NCI-H446 (cell line): ENCODE measurements at places on chromosomes 1 and 21.

GRCh38 chr1:55559161-55559611 lies 344.0 kb upstream of the USP24 start:
- peak; percentile 82 for DNase-seq

DNA sequence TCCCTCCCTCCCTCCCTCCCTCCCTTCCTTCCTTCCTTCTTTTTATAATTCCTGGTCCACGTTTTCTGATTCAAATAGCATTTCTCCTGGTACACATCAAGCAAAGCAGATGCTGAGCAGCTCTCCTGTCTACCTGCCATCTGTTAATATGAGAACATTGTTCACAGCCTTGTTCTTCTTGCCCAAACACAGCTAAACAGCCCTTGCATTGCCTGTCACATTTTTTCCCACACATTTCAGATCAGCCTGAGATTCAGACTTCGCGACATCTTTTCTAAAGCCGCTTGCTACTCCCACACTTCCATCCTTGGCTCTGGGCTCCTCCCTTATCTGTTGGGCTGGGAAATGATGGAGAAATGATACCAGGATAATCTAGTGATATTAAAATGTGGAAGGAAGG lies 200.5 kb downstream of the PCP4 start:
- no peak for DNase-seq

DNA sequence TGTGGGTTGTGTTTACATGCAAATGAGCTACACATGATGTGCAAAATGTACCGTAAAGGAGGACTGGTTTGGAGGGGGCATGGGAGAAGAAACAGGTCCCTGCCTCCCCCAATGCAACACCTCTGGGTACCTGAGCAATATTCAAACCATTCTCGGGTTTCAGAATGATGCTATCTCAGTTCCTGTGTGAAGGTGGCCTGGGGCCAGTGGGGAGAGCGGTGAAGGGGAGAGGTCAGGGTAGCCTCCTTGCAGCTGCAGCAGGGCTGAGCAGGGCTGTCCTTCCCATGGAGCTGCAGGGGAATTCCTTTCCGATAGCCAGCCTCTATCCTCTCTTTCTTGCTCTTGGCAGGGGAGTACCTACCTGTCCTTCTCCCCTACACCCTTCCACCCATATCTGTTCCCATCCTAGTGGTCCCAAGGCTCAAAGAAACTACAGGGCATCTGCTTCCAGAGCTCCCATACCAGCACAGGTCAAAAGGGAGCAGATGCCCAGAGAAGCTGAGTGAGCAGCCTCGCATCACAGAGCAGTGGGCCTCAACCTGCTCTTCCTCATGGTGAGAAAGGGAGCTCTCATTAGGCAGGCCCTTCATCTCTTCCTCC lies 11.9 kb downstream of the MEF2D start:
- no peak for DNase-seq

- DNase-seq = no peak
These were observed at the start of gene MTMR11 for GRCh38 chr1:149936170-149936991. Gene MTMR11, minus strand, starts transcription at chr1:149936879. Its CDS starts 232 bp downstream, at chr1:149936647.

- no peak for DNase-seq
These were observed 1450.1 kb downstream of the KCNT2 start for GRCh38 chr1:195158091-195158490.

DNA sequence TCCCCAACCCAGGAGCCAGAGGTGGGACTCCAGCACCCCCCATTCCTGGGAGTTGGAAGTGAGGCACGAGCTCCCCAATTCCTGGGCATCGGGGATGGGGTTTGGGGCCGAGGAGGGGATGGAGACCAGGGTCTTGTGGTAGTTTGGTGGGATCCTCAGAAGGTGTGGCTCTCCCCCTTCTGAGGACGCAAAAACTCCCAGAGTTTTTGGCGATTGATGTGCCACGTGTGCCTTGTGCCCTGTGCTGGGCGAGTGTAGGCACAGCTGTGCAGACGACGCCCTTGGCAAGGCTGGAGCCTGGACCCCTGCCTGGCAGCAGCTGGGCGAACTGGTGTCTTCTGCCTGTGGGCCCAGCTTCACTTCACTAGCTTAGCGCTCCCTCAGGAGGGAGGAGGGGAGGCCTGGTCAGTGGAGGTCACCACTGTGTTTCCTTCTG lies 2.6 kb downstream of the GUK1 start:
- DNase-seq = no peak

DNA sequence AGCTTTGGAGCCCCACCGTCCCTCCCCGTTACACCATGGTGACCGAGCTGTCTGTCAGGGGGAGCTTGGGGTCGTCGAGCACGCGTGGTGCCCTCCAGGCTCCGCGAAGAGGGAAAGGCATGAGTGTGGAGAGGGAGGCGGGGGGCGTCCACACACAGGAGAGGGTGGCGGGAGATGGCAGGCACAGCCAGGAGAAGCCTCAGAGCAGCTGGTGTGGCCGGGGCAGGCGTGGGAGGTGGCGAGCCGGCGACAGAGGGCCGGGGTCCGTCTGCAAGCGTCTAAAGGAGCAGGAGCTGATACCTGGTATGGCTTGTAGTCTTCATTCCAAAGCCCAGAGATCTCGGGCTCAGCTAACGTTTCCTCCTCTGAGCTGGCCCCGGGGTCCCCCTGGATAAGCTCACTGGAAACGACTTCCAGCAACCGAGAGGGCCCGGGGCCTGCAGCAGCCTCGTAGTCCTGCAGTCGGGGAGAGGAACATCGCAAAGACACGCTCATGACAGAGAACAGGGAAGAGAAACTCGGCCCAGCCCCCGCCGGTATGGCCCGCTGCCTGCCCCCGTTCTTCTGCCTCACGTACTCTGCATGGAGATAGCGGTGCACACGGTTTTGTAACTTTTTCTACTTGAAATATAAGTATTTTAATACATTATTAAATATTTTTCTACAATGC lies 37.4 kb downstream of the CFAP74 start:
- DNase-seq = no peak

GRCh38 chr1:194014014-194014413 lies 827.6 kb upstream of the B3GALT2 start:
- DNase-seq = no peak

DNA sequence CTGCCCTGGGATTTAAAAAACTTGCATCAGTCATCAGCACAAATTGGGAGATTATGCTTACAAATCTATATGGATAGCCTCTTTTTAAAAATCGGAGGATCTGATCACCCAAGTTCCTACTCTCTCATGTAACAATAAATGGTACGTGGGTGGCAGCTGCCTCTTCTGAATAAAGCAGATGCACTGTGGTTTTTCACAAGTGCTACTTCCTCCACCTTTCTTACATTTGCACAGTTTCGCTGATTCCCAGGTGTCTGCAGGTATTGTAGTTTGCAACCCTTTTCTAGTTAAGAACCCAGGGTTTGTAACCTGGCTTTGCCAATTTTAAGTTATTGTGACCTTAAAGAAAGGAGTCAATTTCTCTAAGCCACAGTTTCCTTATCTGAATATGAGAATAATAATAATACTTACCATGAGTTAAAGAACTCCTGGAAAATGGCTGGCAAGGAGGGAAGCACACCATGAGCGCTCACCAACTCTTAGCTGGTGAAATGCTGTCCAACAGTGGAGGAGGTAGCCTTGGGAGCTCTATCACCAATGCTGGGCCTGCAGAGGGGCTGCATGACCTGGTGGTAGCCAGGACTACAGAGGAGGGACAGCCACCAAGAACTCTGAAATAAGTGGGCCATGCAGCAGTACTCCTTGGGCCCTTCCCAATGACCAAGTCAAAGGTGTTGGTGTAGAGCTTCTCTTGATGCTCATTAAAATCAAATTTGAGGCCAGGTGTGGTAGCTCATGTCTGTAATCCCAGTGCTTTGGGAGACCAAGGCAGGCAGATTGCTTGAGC lies 30.2 kb upstream of the KCNA2 start:
- DNase-seq = no peak

GRCh38 chr1:43887748-43888147 lies 45.9 kb upstream of the ARTN start:
- DNase-seq = no peak

DNA sequence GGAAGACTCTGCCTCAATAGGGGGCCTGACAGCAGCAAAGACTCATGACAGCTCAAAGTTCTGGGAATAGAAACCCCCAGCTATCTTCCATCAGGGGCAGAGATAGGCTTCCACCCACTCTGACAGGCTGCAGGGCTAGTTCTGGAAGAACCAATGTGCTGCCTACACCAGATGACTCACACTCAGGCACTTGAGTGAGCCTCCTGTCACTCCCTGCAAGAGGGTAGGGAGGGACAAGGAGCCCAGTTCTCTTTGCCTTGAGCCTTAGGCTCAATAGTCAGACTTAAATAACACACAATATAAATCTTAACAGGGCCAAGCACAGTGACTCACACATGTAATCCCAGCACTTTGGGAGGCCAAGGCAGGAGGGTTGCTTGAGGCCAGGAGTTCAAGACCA lies 386.4 kb downstream of the HHAT start:
- DNase-seq = no peak

DNA sequence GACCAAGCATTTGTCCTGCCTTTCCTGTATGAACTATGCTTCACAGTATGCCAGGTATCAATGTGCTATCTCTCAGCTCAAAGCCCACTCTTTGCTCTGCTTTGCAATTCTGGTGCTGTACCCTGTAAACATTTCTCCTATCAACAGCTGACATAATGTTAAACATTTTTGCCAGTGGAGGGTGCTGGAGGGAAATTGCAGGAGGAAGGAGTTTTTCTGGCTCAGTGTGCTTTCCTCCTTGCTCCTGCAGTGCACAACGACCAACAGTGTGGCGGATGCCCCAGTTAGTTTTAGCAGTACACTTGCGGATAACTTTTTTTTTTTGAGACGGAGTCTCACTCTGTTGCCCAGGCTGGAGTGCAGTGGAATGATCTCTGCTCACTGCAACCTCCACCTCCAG lies 67.1 kb upstream of the PTGFRN start:
- no peak for DNase-seq

GRCh38 chr1:52604063-52604770 lies 2.0 kb downstream of the GPX7 start:
- no peak for DNase-seq

DNA sequence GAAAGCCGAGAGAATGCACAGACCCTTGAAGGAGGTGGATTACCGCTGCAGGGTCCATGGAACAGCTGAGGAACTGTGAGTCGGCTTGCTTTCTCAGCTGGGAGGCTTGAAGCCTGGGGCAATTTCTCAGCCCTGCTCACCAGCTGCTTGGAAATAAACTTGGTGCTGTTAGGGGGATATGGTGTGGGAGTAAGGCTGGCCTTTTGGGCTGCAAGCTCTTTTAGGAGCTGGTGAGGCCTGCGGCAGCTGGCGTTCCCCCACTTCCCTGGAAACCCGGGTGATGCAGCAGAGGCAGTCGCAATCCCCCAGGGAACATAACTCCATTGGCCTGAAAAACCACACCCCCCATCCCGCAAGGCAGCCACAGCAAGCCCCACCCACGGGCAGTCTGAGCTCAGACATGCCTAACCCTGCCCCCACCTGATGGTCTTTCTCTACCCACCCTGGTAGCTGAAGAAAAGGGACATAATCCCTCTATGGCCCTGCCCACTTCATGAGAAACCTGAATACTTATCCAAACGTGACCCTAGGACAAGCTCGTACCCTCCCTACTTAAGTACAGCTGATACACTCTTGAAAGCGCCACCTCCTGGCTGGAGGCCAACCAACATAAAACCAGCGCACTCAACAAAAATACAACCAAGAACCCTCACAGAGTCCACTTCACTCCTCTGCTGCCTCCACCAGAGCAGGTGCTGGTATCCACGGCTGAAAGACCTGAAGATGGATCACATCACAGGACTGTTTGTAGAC lies 1995.8 kb downstream of the NCAM2 start:
- no peak for DNase-seq

- DNase-seq = no peak
These were observed 91.9 kb upstream of the ERRFI1 start for GRCh38 chr1:8118031-8118451.

GRCh38 chr1:161390559-161390858 lies 22.8 kb upstream of the CFAP126 start:
- no peak for DNase-seq

- DNase-seq = no peak
These were observed 28.1 kb upstream of the PM20D1 start for GRCh38 chr1:205878026-205878425.

- no peak for DNase-seq
These were observed 71.9 kb downstream of the LHX9 start for GRCh38 chr1:197989058-197989457.

DNA sequence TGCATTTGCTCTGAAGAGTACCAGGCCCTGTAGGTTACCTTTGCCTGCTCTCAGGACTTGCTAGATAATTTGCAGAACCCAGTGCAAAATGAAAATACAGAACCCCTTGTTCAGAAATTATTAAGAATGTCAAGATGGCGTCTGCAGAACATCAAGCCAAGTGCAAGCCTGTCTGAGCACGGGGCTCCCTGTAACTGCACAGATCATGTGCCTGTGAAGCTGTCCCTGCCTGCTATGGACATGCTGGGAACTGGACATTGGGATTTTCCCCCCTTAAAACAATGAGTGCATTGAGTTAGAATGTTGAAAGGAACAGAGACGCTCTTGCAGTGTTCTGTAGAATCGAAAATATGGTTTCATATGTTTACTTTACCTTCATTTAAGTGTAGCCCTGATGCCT lies 2.9 kb downstream of the CLDN14 start:
- DNase-seq = no peak

DNA sequence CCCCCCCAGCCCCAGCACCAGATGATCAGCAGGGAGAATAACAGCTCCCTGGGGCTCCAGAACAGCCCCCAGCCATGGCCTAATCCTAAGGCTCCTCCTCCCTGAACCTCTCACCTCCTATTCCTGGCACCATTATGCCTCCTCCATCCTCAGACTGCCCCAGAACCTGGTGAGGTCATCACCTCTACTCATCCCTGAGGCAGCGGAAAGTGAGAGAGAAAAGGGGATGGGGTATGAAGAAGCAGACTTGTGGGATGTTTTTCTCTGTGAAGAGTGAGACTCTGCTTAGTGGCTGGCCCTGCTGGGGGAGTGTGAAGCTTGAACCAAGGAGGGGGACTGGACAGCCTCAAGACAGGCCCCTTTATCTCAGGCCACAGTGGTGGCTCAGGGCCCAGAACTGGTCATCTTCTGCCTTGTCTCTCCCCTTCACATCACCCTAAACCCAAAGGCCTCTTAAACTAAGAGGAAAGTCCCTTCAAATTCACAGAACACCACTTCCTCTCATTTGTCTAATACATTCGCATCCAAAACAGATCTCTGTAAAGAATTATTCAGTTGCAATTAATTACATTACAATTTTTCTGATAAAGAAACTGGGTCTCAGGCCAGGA lies 2.2 kb upstream of the PPM1J start:
- no peak for DNase-seq

DNA sequence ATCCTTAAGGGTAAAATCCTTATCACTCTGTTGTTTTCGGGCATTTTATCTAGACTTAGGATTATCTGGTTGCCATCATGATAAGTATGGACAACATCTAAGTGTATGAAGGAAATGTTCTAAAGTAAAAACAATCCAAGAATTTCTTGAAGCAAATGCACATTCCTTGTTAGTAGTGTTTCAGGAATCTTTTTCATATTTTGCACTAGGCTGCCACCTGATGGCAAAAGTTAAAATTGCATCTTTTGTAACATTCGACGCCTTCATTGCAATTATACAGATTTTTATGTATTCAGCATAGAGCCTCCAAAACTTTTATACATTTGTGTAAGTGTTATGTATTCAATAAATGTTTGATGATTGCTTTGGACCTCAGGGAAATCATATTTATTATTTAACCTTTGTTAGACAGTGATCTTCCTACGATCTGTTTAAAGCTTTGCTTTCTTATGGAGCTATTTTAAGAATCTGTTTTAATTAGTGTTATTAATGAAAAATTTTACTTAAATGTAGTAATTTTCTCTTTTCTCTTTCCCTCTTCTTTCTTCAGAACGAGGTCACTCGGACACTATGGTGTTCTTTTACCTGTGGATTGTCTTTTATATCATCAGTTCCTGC lies 49.4 kb upstream of the KIAA1614 start:
- DNase-seq = peak; percentile 72
